ENCODE measurements at places on chromosomes 1 and 21. TPM values are rescaled to one million over a fixed set of nuclear protein-coding genes. Genes with fewer than 3 reads are reported as not detected.

DNA sequence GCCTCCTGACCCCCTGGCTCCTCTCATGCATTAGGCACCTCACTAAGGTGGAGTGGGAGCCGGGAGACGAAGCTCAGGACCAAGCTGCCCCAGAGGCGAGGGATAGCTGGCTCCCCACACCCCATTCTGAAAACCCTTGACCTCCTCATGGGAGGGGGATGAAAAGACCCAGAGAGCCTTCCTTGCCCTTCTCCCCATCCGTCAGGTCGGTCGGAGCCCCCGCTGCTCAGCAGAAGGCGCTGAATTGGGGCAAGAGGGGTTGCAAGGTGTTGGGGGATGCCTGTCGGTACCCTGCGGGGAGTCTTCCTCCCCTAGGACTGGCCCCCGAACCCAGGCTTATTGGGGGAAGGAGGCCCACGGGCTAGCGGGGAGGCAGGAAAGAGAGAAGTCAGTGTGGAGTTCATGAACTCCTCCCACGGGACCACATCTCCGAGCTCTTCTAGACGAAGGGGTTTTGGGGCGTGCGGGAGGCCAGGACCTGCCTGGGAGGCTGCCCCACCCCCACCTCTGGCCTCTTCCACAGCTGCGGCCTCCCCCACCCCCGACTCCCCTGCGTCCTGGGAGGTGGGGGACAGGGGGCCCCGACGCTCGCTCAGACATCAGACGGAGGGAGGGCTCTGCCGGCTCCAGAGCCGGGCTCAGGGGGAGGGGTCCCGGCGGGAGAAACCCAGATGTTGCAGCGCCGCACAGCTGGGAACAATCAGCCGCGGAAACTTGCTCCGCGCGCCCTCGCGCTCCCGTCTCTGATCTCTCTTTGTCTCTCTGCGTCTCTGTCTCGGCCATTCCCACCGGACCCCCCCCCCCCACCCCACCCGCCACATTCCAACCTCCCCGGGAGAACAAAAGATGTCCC is 719 bp downstream of the MFAP2 start:
- no peaks in the 10 kb centered on the region for H3K27me3 ChIP-seq
- peak overlapping the region; percentile 48 for H3K4me3 ChIP-seq
- H3K27ac ChIP-seq: peak overlapping the region; percentile 67

DNA sequence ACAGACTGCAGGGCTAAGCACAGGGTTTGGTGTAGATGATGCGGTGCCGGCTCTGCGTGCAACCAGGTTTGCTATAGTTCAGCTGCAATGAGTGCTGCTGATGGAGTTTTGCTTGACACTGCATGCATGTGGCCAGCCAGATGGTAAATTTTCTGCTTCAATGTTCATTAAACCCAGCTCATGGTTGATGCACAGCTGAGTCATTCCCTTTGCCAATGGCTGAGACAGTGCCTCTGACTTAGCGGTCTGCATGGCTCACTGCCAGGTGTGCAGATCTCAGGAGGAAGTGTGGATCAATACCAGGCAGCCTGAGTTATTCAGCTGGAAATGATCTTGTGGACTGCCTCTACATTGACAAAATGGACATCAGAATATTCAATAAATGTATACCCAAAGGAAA is 172.7 kb upstream of the ZP4 start:
- no peak overlapping the region for H3K4me3 ChIP-seq
- H3K36me3 ChIP-seq: no peaks in the 10 kb centered on the region
- no peaks in the 10 kb centered on the region for H3K27me3 ChIP-seq
- no peaks in the 10 kb centered on the region for H3K4me1 ChIP-seq

GRCh38 chr1:224751624-224752311 is 135.7 kb downstream of the CNIH3 start:
- H3K4me1 ChIP-seq: no peaks in the 10 kb centered on the region
- DNase-seq: no peak
- H3K36me3 ChIP-seq: no peaks in the 10 kb centered on the region
- H3K27ac ChIP-seq: no peak overlapping the region

DNA sequence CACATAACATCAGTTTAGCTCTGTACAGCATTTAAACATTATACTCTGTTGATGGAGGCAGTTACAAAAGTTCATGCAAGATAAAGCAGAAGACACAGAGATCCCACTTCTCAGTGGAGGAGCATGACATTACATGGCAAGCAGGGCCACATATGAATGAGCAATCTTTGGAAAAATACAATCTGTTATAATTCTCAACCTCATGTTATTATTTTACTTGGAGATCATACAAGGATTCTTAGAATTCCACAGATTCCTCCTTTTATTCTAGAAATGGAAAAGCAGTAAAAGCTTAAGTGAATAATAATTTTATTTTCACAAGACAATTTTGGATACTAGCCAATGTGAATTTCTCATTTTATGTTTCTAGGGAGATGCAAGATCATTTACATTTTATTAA is 66.6 kb downstream of the IFI44 start:
- no peak overlapping the region for H3K27ac ChIP-seq
- no peaks in the 10 kb centered on the region for H3K27me3 ChIP-seq
- H3K36me3 ChIP-seq: no peaks in the 10 kb centered on the region
- no peak overlapping the region for H3K4me3 ChIP-seq

- H3K4me3 ChIP-seq: peak overlapping the region; percentile 15
- H3K27ac ChIP-seq: peak overlapping the region; percentile 94
- no peaks in the 10 kb centered on the region for H3K36me3 ChIP-seq
- H3K4me1 ChIP-seq: no peaks in the 10 kb centered on the region
- DNase-seq: peak; percentile 95
- H3K27me3 ChIP-seq: no peaks in the 10 kb centered on the region
Observed at GRCh38 chr21:45363921-45364467, 41.0 kb upstream of the COL18A1 start.

- no peaks in the 10 kb centered on the region for H3K36me3 ChIP-seq
- H3K27me3 ChIP-seq: no peaks in the 10 kb centered on the region
- no peak overlapping the region for H3K4me3 ChIP-seq
- H3K4me1 ChIP-seq: no peaks in the 10 kb centered on the region
- no peak for DNase-seq
Observed at GRCh38 chr1:53125623-53126360, 16.6 kb downstream of the SLC1A7 start.

DNA sequence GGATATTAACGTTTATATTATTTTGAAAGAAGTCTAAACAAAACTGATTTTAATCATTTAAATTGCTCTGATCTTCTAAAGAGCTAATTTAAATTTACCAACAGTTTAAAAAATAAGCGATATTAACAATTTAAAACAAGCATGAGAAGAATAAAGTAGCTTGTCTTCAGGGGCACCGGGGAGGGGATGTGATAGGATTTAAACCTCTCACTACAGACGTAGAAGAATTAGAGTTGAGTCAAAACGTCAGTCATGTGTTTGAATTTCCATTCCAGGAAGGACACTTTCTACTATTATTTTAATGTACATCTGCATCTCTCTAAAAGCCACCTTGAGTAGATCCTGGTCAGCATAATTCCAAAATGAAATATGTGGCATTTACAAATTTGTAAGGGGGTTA is 58.2 kb upstream of the TPTE start:
- H3K27ac ChIP-seq: no peak overlapping the region
- H3K27me3 ChIP-seq: no peaks in the 10 kb centered on the region
- H3K36me3 ChIP-seq: no peaks in the 10 kb centered on the region

GRCh38 chr1:178335426-178335825 is 161.3 kb downstream of the CLEC20A start:
- no peak overlapping the region for H3K27ac ChIP-seq
- H3K4me3 ChIP-seq: no peak overlapping the region
- peaks cover 17% of the 10 kb centered on the region for H3K4me1 ChIP-seq
- no peaks in the 10 kb centered on the region for H3K27me3 ChIP-seq
- no peaks in the 10 kb centered on the region for H3K36me3 ChIP-seq

- H3K4me1 ChIP-seq: no peaks in the 10 kb centered on the region
- H3K27me3 ChIP-seq: no peaks in the 10 kb centered on the region
- no peak overlapping the region for H3K27ac ChIP-seq
- no peak overlapping the region for H3K4me3 ChIP-seq
- peaks cover 19% of the 10 kb centered on the region for H3K36me3 ChIP-seq
Observed at GRCh38 chr1:172578586-172578985, 45.6 kb downstream of the SUCO start.

- no peaks in the 10 kb centered on the region for H3K4me1 ChIP-seq
- no peak overlapping the region for H3K4me3 ChIP-seq
- no peaks in the 10 kb centered on the region for H3K27me3 ChIP-seq
- no peak overlapping the region for H3K27ac ChIP-seq
Observed at GRCh38 chr1:121408354-121408753, 223.6 kb downstream of the SRGAP2C start.

- H3K4me1 ChIP-seq: peaks cover 43% of the 10 kb centered on the region
- no peak overlapping the region for H3K4me3 ChIP-seq
- H3K27me3 ChIP-seq: no peaks in the 10 kb centered on the region
- peak overlapping the region; percentile 36 for H3K27ac ChIP-seq
Observed at GRCh38 chr1:37915476-37916093, 31.3 kb downstream of the INPP5B start.

DNA sequence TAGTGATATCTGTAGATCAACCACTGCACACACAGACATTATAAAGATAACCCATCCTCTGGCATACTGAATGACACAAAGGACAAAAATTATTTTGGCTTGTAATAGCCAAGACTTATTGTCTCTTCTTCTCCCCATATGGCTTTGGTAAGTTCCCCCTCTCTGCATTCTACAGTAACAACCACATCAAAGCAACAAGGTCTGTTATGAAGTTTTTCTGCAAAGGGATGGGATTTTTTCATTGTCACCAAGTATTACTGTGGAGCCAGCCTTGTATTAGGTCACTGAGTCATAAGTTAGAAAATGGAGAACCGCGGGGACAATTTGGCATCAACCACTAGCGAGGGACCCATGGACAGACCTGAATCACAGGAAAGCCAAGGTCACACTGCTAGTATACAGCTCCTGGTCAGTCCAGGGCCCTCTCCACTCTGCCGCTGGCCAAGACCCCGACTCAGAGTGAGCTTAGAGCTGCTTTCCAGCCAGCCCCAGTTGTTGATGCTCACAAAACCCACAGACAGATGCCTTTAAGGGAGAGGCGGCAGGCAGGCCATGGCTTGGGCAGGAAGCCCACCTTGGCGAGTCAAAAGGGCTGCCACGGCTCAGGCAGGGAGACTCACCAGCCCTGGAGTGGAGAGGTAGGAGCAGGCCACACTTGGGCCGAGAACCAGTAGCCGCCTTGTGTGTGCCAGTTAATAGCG is 6.0 kb downstream of the PABPC4 start:
- H3K27ac ChIP-seq: no peak overlapping the region
- DNase-seq: no peak
- peaks cover 94% of the 10 kb centered on the region for H3K36me3 ChIP-seq
- no peaks in the 10 kb centered on the region for H3K27me3 ChIP-seq
- no peak overlapping the region for H3K4me3 ChIP-seq

GRCh38 chr21:45050797-45051489 is 23.4 kb upstream of the ADARB1 start:
- H3K27ac ChIP-seq: no peak overlapping the region
- no peaks in the 10 kb centered on the region for H3K4me1 ChIP-seq
- H3K36me3 ChIP-seq: no peaks in the 10 kb centered on the region
- no peak overlapping the region for H3K4me3 ChIP-seq

- no peak for DNase-seq
- no peaks in the 10 kb centered on the region for H3K27me3 ChIP-seq
- H3K36me3 ChIP-seq: no peaks in the 10 kb centered on the region
- H3K4me3 ChIP-seq: no peak overlapping the region
Observed at GRCh38 chr21:32034850-32035249, 162.0 kb downstream of the HUNK start.

DNA sequence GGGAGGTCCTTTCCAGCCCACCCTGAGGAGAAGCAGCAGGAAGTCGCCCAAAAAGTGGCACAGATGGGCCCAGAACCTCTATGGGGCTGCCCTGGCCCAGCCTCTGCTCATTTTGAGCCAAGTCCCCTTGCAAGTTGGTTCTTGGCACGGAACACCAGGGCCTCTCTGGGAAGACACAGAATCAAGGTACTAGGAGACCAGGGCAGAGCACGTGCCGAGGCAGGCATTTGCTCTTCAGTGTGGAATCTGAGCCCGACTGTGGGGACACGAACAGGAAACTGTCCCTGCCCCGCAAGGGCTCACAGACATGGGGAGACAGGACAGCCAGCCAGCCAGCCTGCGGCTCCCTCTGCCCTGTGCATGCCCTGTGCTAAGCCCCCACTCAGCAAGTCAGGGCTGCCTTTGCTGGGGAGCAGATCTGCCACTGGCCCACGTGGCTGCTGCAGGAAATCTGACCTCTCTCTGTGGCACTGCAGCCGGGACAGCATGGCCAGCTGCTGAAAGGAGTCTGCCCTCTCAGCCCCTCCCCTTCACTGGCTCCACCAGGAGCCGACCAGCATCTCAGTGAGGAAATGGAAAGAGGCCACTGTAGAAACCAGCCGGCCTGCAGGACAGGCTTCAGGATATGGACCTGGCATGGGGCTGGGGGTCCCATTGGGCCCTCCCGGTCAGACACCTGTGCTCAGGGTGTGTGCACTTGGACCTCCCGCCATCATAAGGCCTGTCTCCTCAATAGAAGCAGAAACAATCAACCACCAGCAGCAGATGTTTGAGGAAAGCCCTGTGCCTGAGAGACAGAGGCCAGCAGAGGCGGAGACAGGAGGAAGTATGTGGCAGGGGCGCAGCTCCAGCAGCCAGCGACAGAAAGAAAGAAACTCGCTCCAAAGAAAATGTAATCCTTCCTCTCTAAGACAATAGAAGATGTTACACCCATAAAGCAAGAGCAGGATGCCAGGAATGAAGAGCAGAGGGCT is 3.7 kb downstream of the ARHGEF16 start:
- no peak overlapping the region for H3K4me3 ChIP-seq
- no peak for DNase-seq
- H3K27me3 ChIP-seq: no peaks in the 10 kb centered on the region
- peak overlapping the region; percentile 5 for H3K27ac ChIP-seq
- peaks cover 51% of the 10 kb centered on the region for H3K4me1 ChIP-seq

DNA sequence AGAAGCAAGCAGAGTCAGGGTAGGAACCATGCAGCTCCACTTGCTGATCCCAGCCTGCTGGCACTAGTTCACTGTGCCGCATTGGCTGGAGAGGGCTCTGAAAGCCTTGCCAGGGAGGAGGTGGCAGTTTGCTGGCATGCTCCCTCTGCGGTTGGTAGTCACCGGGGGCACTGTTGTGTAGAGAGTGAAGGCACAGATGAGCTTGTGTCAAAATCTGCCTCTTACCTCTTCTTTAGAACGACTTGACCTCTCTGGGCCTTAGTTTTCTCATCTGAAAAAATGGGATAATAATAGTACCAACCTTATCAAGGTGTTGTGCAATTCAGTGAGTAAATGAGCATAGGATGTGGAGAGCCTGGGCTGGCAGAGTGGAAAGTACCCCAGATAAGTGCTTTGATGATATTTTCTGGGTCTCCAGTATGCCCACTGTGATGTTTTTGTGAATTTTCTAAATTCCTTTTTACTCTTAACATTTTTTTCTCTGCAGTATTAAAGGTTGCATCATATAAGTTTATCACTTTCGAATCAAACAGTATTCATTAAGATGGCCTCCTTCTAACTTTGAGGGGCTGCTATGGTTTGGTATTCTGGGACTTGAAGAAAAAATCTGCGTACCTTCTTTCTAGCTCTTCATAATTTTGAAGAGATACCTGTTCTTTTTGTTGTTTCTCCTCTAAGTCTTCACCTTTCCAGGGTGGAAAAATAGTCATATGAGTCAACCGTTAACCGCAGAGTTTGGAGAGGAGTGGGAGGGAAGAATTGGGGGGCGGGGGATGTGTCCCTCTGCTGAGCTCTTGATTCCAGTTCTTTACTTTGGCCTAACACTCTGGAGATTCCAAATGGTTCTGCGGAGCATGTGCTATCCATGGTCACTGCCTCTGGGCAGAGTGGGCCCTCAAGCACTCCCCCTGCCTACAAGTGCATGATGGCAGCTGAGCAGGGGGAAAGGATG is 26.8 kb downstream of the SZRD1 start:
- no peaks in the 10 kb centered on the region for H3K4me1 ChIP-seq
- H3K36me3 ChIP-seq: peaks cover 38% of the 10 kb centered on the region
- no peak overlapping the region for H3K27ac ChIP-seq
- no peak for DNase-seq

ZNF648 gene
- total RNA-seq: not detected

KLF17 gene
- not detected for total RNA-seq

TRAF3IP3 gene
- total RNA-seq: 0.19 TPM

GSTM1 gene
- 21.6 TPM for total RNA-seq

PAQR6 gene
- total RNA-seq: not detected

BRDT gene
- not detected for total RNA-seq

Data from right atrium auricular region (tissue), 2 donors.